ENCODE measurements at places on chromosomes 2 and 18.

DNA sequence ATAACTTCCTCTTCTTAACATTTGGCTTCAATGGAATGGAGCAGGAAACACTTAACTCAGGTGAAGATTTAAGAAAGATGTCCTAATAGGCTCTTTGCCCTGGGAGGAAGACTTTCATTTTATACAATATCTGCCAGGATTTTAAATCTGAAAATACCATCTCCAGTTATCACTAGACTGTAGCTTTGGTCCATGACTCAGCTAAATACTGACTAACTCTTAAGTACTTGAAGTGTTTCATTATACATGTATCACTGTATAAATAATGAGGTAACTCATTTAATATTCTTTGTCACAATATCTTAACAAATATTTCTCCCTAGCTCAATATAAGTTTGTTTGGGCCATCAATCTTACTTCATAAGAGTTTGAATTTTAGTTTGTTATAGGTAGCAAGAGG lies 34.7 kb downstream of the RBKS start:
- no peak for DNase-seq

- DNase-seq: no peak
Measured at GRCh38 chr2:126639276-126639675, 16.7 kb upstream of the GYPC start.

DNA sequence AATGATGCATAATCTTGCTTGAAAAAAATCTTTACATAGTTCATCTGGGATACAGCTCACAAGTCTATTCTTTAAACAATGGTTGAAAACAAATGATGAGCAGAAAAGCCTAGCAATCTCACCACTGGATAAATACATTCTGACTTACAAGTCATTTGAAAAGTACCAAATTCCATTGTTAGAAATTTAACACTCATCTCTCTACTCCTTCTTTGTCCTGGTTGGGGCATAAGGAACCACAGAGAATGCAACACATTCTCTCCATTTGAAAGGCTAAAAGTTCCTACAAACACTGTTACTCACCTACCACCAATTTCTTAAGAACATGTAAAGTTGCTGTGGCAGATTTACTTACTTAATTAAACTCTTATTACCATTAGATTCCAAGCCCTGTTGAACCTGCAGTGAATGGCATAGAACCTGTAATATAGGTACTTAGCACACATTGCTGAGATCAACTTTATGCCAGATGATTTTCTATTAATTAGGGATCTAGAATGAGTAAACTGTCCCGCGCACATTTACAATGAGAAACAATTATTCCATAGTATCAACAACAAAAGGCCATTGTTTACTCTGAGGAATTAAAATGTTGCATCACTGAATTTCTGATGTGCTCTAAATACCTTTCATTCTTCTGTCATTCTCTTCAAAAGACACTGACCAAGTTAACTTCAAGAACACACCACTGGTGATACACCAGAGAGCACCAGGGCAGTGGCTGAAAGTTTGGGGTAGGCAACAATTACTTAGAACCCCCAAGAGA lies 69.6 kb downstream of the CABYR start:
- no peak for DNase-seq

DNA sequence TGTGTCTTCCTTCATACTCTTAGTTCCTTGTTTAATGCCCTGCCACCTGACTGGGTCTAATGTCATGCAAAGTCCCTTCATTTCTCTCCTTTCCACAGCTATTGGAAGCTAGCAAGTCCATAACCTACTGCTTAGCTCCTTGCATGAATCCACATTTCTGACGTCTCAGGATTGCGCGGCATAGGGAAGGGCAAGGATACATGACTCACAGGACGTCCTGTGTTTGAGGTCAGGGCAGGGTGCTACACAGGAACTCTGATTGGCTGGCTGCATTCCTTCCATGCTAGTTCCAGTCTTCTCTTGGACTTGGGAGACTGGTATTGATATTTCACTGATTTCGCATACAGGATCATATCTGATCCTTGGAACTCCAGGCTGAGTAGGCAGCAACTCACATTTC lies 137.9 kb downstream of the CDH2 start:
- no peak for DNase-seq

- no peak for DNase-seq
Measured at GRCh38 chr2:110842048-110842447, 109.7 kb downstream of the ACOXL start.

- no peak for DNase-seq
Measured at GRCh38 chr2:165305391-165306096, 66.3 kb downstream of the SCN2A start.

DNA sequence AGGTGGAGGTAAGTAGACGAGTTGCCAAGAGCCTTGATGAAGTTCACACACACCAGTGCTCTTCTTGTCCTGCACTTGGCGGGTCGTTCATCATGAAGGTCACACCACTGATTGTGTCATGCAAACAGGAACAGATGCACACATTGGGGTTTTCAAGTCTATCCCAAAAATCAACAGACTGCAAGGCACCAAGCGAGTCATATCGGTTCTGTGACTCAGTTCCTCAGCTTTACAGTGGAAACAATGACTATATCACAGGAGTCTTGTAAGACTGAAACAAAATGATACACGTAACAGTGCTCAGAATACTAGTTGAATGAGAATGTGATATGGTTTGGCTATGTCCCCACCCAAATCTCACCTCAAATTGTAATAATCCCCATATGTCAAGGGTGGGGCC lies 526.9 kb upstream of the ID2 start:
- DNase-seq: no peak
